ENCODE measurements at places on chromosomes 3 and 15. TPM values are rescaled to one million over a fixed set of nuclear protein-coding genes. Genes with fewer than 3 reads are reported as not detected.

DNA sequence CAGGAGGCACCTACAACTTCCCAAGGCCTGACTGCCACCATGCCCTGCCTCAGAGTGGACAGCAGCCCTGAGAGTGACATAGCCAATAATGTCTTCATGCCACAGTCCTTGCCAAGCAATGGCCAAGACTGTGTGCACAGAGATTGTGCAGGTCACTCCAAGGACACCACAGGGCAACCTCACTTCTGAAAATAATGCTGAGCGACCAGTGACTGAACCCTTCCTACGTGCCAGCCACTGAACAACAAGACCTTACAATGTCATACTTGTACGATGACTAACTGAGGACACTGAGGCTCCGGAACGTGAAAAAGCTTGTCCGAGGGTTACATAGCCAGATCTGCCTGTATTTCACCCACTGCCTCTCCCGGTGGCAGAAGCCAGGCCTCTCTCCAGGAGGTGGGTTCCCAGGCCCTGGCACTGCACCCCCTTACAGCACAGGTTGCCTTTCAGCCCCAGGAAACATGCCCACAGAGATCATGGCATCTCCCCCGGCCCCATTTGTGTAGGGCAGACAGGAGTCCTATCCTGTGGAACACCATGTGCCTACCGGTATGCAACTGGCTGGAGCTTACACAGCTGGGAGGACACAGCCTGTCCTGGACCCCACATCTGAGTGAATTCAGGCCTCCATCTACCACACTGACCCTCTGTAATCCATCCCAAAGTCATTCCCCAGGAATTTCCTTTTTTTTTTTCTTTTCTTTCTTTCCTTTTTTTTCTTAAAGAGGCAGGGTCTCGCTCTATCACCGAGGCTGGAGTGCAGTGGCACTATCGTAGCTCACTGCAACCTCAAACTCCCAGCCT, 72.3 kb downstream of the SLC12A8 start:
- no peak for DNase-seq

DNA sequence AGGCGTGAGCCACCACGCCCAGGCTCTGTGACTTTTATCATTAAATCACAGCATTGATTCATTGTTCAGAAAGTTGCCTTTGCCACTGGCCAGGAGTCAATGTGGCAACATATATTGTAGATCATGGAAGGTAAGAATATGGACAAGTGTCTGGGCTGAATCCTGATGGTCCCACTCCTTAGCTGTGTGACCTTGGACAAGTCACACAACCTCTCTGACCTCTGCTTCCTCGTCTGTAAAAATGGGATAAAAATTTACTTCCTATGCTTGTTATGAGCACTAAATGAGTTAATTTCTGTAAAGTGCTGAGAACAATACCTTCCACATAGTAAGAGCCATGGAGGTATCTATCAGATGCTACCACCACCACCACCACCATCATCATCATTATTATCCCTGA, 103.5 kb upstream of the RAD18 start:
- no peak for DNase-seq

DNA sequence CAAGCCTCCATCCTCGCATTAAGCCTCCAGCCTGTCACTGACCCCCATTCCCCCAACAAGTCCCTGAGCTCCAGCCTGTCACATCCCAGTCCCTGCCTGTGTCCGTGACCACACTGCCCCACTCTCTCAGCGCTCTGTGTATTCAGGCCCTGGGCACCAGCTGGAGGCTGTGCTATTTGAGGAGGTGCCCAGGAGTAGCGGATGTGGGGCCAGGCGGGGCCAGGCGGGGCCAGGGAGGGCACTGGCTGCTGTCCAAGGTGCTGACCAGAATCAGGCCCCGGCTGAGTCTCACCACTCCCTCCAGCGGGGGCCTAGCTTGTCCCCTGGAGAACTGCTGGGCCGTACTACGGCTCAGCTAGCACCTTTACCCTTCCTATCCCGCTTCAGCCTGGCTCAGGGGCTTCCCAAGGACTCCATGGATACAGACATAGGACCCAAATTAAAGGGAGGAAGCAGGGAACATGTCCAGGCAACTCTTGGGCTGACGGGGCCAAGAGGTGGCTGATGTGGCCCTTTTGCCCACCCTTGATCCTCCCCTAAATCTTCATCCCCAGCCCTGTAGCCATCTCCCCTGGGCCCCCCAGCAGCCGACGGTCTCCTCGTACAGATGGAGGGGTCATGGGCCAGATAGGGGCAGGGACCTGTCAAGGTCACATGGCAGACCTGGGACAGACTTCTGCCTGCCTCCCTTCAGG, 1.1 kb downstream of the HHATL start:
- peak; percentile 31 for DNase-seq

Gene NPAP1
- 0.07 TPM for total RNA-seq

- no peak for DNase-seq
Measured at GRCh38 chr3:127445581-127446343, 144.8 kb downstream of the TPRA1 start.

DNA sequence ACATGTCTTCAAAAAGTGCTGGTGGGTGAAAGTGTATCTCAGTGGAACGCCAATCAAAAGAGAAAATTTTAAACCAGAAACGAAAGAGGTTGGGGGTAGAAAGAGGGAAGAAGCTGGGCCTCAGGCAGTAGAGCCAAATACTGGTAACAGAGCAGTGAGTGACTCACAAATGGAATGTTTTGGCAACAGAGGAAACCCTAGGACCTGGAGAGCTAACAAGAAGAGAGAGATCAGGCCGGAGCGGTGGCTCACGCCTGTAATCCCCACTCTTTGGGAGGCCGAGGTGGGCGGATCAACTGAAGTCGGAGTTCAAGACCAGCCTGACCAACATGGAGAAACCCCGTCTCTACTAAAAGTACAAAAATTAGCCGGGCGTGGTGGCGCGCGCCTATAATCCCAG, 450.8 kb upstream of the NAALADL2 start:
- no peak for DNase-seq

GRCh38 chr3:138174421-138175131, at the start of gene DBR1:
TSS of gene DBR1 (minus strand) at chr3:138174921. CDS start at chr3:138174795, 126 bp downstream.
- peak; percentile 85 for DNase-seq

GRCh38 chr3:49124991-49125670, 4.5 kb upstream of the USP19 start:
- peak; percentile 49 for DNase-seq

Gene AADAC
- total RNA-seq = not detected

DNA sequence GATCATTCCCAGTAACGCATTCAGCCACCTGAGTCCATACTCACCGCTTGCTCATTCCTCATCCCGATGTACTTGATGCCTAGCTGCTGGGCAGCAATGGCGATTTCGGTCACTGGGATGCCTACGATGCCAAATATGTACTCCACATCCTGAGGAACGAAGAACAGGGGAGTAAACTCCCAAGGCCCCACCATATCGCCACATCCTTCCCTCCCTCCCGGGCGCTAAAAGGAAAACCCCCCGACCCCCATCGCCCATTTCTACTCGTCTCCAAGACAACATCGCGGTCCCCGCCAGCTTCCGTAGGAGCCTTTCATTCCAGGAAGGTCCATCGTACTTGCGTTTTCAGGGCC, 347 bp downstream of the HACL1 start:
- no peak for DNase-seq

GRCh38 chr3:45055411-45056143, 29.5 kb downstream of the CLEC3B start:
- DNase-seq = no peak

DNA sequence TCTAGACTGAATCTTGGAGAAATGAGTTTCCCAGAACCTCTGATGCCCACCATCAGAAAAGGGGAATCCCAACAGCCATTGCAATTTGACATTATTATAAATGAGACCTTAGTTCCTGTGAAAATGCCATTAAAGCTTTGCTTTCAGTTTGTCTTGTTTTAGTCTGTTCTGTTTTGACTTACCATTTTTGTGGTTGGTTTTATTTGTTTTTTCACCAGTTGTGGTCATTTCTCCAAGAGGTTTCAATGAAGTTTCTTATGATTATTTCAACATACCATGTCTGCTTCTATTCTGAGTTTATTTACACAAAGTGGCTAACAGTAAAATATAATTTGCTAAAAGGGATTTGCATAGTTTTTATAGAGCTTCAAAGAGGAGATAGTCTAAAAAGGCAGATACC, 175.0 kb upstream of the MCTP2 start:
- no peak for DNase-seq

GRCh38 chr15:32936283-32936918, 218.6 kb downstream of the GREM1 start:
- no peak for DNase-seq

Gene RTP1
- 3.0 TPM for total RNA-seq

DNA sequence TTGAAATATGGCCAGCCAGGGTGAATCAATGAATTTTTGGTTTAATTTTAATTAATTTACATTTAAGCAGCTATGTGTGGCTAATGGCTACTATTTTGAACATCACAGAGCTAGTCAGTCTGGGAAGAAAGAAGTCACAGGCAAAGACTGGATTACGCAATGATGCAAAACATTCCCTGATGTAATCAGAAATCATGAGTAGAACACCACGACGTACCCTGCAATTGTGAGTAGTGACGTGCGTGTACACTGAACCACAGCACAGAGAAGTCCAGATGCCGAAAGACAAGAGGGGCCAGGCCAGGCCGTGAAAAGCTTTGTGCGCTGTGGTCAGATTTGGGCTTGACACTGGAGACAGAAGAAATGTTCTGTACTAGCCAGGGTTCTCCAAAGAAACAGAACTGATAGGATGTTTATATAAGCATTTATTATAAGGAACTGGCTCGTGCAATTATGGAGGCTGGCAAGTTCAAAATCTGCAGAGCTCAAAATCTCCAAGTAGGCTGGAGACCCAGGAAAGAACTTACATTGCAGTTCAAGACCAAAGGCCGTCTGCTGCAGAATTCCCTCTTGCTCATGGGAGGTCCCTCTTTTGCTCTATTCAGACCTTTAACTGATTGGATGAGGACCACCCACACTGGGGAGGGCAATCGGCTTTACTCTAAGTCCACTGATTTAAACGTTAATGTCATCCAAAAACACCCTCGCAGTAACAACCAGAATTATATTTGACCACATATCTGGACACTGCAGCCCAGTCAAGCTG, 44.6 kb downstream of the SH3BP5 start:
- DNase-seq = no peak

DNA sequence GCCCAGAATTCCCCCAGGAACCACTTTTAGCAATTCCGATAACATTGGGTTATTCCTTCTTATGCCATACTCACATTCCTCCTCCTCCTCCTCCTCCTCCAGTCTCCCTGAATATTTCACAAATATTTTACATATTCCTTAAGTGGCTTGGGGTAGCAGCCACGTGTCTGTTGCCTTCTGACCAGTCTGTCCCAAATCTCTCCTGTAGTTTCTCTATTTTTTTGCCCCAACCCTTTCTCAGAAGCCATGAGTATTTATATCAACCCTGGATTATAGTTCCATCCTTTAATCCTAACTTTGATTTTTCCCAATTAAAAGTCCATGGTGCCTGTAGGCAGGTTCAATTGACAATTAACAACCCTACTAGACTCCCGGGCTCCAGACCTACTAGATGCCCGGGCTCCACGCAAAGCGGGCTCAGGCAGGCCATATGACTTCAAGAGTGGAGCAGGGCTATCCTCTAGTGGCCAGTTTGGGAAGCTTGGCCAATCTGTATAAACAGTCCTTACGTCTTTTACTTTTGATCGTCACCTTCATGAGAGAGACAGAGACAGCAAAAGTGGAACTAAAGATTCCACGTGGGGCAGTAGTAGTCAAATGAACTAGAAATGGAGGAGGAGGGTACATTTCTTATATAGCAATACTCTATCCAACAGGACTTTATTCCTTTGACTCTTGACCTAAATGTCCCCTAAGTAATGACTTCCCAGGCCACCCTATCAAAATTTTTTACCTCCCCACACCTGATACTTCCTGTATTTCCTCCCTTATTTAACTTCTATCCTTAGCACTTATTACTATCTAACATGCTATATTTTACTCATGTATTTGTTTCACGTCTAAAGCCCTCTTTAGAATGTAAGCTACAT, 69.7 kb downstream of the USF3 start:
- DNase-seq = peak; percentile 67

- DNase-seq = no peak
Measured at GRCh38 chr3:87268646-87269211, 7.7 kb downstream of the POU1F1 start.

GRCh38 chr3:134334901-134335280, 39.4 kb downstream of the AMOTL2 start:
- DNase-seq = no peak

Data from H1 (cell line).